EH (cell line): ENCODE measurements at places on chromosomes 3 and 15.
A peak's percentile ranks its signal among the peaks of the same experiment; 100 is the strongest.

DNA sequence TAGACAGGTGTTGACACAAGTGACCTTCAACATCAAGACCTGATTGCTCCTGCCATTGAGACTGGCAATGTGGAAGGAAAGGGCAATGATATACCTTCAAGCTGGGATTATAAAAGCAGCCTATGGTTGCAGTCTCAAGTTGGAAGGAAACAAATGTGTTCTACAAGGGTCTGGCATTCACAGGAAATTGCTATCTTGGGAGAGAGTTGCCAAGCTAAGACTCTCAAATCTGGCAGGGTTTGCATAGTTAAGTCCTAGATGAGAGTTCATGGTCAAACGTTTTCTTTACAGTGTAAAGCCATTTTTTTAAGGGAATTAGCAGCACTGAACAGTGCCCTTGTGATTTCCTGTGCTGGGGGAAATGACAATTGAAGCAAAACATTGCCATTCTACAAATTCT, 546.9 kb upstream of the CFAP20DC start:
- DNase-seq: no peak

GRCh38 chr3:149174901-149175300, 45.5 kb downstream of the HPS3 start:
- peak; percentile 52 for DNase-seq

- peak; percentile 34 for DNase-seq
Measured at GRCh38 chr15:69729167-69729748, 276.6 kb downstream of the RPLP1 start.

- DNase-seq: peak; percentile 93
Measured at GRCh38 chr3:32421991-32422859, 30.6 kb downstream of the CMTM7 start.

GRCh38 chr15:35596285-35596684, 50.3 kb upstream of the DPH6 start:
- DNase-seq: peak; percentile 3

GRCh38 chr3:9183811-9184460, 65.5 kb downstream of the SRGAP3 start:
- no peak for DNase-seq

GRCh38 chr3:128482666-128483656, 10.0 kb downstream of the GATA2 start:
- peak; percentile 96 for DNase-seq

- DNase-seq: peak; percentile 45
Measured at GRCh38 chr15:80801891-80802680, 22.9 kb downstream of the CEMIP start.

DNA sequence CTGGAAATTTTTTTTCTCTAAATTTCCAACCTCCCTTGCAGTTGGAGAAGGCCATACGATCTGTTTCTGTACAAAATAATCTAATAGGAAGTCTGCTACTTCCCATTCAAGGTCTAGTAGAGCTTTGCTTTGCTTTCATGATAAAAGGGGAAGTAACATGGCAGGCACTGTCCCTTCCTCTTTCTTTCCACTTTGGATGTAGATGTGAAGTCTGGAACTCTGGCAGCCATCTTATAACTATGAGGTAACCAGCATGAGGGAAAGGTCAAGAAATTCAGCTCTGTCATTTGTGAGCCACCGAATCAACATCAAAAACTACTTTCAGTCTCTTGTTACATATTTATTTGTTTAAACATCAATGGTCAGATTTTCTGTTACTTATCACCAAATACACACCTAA, 156.3 kb downstream of the MTHFS start:
- no peak for DNase-seq

DNA sequence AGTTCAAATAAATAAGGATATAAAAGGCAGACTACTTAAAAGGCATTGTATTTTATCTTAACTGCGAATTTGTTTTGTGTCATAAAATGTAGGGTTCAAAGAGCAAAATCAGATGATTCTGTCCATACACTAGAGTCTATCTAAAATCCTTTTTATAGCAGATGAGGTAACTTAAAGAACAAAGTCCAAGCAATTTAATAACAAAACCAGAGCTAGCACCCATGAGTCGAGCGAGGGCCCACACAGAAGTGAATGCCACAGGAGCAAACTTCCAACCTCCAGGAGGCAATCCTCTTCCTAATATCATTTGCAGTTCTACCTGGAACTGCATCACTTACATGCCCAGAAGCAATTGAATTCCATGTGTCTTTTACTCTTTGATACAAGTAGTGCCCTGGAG, 35.4 kb upstream of the KBTBD8 start:
- no peak for DNase-seq

DNA sequence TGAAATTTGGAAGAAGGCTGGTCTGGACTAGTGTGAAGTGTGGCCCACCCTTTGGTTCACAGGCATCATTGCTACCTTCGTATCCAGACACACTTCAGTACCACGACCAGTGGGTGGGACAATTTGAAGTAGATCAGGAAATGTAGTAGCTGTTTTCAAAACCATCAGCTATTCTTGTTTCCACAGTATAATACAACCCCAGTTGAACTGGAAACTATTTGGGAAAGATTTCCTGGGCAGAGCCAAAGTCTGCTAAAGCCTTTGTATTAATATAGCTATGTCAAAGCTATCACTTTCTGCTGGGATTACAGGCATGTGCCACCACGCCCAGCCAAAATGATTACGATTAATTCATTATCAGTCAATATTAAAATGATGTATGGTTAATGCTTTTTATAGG, 298.8 kb upstream of the RASGRP1 start:
- DNase-seq: no peak

DNA sequence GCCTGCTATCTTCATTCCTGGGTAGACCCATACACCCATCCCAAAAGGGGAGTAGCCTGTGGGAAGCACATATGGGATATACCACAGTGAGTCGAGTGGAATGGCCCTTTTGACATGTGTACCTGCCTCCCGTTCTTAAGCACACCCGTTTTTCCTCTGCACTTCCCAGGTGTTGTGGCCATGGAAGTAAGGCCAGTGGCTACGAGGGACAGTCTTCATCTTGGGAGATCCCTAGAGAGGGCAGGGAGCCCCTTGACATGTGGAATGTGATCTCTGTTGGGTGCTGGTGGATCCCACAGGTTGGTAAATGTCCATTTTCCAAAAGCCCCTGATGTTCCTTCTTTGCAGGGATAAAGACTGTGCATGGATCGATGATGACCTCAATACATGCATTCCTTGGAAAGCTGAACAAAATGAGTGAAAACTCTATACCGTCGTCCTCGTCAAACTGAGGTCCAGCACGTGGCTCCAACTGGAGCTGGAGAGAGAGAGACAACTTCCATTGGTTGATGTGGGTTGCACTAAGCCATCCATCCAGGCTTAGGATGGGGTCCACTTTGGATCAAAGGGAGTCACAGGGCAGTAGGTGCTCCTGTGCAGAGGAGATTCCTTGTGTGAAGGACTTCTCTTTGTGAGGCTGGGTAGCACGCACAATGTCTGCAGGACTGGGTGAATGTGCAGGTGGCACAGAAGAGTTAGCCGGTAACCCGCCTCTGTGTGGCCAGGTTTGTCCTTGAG, 136.8 kb downstream of the SNRPN start:
- no peak for DNase-seq

- no peak for DNase-seq
Measured at GRCh38 chr3:100976611-100977010, 16.6 kb downstream of the ABI3BP start.

DNA sequence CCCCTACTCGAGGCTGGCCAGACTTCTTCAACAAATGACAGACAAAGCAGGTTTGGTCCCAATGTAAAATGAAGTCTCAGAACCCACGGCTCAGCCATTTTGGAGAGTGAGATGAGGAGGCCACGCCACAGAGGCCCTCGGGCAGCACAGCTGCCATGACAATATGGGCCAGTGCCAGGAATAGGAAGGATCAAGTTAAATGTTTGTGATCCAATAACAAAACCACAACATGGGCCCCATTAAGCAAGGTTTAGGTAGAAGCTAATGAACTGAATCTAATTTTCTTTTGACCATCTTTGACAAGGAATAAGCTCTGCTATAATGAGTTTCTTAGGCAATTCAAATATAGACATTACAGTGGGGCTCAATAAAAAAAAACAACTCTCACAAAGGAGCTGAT, 52.6 kb downstream of the RFTN1 start:
- DNase-seq: no peak

DNA sequence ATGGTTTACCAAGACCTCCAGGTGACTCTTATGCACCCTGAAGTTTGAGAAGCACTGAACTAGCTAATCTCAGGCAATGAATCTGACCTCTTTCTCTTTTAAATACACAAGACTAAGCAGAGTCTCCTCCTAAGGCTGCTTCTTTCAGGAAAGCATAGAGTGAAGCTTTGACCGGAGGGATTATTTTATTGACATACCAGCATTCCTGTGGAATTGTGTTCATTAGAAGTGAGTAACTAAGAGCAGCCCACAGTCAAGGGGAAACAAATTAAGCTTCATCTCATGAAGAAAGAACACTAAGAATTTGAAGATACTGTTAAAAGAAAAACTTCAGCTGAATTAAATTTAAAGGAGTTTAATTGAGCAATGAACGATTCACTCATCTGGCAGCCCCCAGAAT, 963.5 kb downstream of the NTRK3 start:
- peak; percentile 82 for DNase-seq

- DNase-seq: no peak
Measured at GRCh38 chr15:61070111-61070901, 158.8 kb downstream of the RORA start.

DNA sequence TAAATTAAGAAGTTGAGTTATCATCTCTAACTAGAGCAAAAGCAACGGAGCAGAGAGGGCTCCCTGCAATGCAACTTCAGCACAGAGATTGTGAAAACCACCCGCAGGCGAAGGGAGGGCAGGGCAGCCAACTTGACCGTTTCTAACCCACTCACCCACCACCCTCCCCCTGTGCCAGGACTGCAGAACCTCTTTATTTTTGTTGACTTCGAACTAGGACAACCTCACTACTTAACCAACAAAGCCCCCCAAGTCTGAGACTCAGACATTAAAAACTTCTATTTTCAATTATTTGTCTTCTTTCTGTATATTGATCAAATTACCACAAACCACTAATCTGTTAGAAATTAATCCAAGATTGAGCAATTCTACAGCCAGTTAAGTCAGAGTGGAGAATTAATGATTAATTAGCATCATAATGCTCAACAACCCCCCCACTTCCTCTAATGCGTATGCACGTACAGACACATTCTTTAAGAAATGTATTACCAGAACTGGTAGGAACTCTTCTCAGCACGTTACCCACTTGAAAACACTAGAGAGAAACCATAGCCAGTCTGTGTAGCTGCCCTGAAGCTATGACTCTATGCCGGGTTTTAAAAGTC, 2.0 kb downstream of the MGLL start:
- DNase-seq: peak; percentile 64

- no peak for DNase-seq
Measured at GRCh38 chr3:137807998-137808397, 43.9 kb downstream of the SOX14 start.

GRCh38 chr15:80944818-80945217, 44.8 kb downstream of the MESD start:
- DNase-seq: no peak

- DNase-seq: no peak
Measured at GRCh38 chr3:116483135-116483534, 37.8 kb upstream of the LSAMP start.

GRCh38 chr3:61729038-61729634, 167.8 kb downstream of the PTPRG start:
- DNase-seq: no peak

GRCh38 chr3:128112357-128112968, 11.1 kb downstream of the RUVBL1 start:
- DNase-seq: peak; percentile 96

DNA sequence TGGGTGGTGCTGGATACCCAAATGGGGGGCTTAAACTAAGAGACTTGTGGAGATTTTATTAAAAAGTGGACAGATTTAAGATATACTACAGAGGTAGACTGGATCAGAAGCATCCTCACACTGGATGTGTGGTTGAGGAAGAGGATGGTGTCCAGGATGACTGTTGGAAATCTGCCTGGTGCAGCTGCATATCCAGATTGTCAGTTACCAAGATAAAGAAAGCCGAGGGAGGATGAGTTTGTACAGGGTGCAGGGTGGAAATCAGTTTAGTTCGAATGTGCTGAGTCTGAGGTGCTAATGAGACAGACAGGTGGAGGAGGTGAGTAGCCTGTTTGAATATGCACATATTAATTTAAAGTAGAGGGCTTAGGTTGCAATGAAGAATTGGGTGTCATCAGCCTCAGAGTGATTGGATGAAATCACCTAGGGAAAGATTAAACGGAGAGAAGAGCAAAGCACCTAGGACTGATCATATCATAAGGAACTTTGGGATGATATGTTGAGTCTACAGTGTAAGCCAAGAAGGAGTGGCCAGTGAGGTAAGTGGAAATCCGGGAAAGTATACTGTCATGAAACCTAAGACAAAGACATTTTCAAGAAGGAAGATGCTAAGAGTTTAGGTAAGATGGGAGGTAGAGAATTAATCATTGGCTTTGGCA, 74.1 kb upstream of the GOLGA8B start:
- DNase-seq: no peak

DNA sequence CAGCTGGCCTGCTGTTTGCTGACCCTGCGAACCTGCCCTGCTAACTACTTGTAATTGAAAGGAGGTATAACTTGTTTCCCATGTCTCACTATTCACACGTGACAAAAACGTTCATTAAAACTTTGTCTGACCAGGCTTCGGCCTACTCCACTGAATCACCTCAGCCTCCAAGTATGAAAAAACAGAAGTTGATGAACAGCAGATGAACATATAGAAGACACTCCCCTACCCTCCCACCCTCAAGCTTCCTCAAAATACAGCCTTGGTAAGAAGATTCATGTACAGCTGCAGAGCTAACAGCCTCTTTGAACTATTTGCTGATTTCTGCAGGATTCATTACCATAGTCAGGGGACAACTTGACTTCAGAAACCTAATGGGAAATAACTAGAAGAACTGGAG, 10.7 kb downstream of the RBM15B start:
- DNase-seq: no peak

DNA sequence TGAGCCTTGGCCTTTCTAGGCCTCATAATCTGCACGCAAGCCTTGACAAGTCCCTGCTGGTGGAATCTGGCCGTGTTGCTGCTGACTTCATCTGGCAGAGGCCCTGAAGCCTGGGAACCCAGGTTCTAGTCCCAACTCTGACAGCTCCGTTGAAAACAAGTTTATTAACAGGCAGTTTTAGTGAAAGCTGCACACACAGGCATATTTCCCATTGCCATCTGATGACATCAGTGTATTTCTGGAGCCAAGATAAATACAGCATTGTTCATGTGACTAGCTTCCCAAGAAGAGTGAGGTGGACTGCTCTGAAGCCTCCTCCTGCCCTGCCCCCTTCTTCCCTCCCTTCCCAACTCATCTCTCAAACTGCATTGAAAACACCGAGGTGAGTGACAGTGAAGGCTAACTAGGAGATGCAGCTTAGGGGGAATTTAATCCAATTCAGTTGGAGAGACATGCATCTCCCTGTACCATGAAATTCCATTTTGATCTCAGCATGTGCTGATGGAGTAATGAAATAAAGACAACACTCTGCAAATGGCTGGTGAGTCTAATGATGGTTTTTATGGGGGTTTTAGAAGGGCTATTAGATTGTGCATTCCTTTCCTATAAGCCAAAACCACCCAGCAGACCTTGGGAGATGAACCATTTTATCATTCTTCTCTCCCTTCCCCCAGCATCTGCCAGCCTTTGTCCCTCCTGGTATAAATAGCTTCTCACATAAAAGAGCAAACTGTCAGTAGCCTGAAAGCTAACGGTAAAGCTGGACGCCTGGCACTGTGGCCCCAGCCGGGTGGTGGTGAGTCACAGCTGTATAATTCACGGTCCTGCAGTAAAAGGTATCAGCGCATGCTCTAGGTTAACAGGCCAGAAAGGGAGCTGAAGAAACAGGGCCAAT, 38.0 kb downstream of the PRICKLE2 start:
- DNase-seq: peak; percentile 99

GRCh38 chr3:18415839-18416238, 9.3 kb downstream of the SATB1 start:
- DNase-seq: no peak

- DNase-seq: no peak
Measured at GRCh38 chr3:16137044-16137443, 37.4 kb upstream of the GALNT15 start.
